ENCODE measurements at places on chromosomes 11 and 22.
A peak's percentile ranks its signal among the peaks of the same experiment; 100 is the strongest.

- no peak for DNase-seq
Observed at GRCh38 chr11:2290351-2290841, 11.3 kb downstream of the C11orf21 start.

DNA sequence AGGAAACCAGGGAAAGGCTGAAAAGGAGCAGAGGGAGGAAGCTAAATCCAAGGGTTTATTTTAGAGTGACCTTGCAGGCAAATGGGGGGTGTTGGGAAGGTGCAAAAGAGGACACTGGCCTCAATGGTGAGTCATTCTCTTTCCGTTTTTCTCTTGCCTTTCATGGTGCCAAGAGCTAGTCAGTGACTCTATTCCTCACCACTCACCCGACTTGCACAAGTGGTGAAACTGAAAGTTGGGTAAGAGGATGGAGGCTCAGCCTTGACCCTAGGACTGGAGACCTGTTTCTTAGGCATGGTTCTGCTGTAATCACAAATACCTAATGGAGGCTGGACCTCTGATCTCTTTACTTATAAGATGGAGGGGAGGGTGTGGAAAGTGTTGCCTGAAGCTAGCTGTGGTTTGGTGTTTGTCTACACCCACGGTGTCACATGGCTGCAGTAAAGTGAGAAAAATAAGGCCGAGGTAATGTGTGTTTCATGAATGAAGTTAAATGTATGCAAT lies 67.3 kb upstream of the CREB3L1 start:
- DNase-seq: peak; percentile 17

- no peak for DNase-seq
Observed at GRCh38 chr11:18844753-18845367, 53.3 kb upstream of the PTPN5 start.

DNA sequence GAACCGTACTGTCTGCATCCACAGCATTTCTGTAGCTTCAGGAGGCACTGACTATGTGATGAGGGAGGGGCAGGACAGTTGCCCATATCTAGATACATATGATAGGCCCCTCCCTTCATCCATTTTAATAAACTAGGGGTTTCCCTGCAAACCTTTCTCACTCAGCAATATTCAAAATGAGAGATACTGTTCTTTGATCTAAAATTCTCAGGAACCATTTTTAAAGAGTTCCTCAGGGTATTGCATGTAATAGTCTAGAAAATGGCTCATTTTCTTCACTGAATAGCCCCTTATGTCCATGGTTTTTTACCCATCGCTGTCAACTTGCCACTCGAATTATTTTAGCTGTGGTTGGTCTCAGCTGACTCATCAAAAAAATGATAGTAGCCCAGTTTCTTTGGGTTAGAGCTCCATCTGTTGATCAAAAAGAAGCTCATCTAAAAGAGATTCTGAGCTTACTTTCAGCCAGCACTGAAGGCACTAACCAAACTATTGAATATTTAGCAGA lies 37.0 kb upstream of the DNAJB7 start:
- no peak for DNase-seq

- DNase-seq: no peak
Observed at GRCh38 chr11:62823677-62824076, 8.2 kb downstream of the STX5 start.

GRCh38 chr11:67298786-67299185 lies 4.5 kb upstream of the SSH3 start:
- no peak for DNase-seq

DNA sequence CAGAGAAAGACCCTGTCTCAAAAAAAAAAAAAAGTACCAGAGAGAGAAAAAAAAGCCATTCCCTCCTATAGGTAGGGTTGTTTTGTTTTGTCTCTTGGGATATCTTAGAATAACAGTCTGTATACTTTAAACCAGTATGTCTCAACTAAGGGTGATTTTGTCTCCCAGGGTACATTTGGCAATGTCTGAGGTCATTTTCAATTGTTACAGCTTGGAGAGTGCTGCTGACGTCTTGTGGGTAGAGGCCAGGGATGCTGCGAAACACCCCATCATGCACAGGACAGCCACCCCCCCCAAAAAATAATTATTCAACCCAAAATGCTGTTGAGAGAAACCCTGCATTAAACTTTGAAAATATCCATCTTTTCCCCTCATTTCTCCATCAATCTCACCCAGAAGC lies 56.1 kb upstream of the CRTAM start:
- no peak for DNase-seq

- peak; percentile 23 for DNase-seq
Observed at GRCh38 chr22:38114484-38115398, 4.3 kb upstream of the BAIAP2L2 start.

- no peak for DNase-seq
Observed at GRCh38 chr11:112961751-112962578, 745 bp downstream of the NCAM1 start.

DNA sequence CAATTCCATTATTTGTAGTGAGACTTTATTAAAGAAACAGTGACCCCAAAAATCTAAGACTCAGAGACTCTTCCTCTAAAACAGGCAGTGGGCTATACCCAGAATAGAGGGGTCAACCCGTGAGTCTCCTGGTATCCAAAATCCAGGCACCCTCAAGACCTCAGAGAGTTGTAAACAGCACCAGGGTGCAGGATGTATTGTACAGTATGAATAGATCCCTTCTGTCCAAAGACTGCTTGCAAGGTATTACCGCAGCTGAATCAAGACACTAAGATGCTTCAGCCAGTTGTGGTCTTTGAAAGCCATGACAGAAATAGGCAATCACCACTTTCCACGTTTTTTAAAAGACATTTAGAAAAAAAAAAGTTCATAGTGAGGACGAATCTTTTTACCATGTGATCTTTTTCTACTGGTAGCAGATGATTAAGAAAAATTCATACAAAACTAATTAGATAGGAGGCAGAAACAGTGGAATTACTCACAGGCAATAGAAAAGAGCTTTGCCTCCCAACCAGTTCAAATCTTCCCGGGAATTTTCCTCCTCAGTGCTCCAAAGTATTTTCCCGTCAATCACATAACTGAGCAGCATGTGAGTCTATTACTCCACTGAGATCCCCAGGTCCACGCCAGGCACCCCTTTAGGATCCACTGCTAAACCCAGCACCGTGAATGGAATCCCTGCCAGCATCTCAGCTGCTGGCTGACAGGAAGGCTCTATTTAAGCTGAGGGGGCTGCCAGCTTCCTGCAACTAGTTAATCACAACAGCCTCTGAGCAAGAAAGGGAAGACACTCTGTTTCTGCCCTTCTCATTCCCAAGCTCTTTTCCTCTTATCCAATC lies 113.1 kb downstream of the ETS1 start:
- no peak for DNase-seq

- DNase-seq: no peak
Observed at GRCh38 chr11:75400146-75400865, 988 bp downstream of the RPS3 start.

- DNase-seq: no peak
Observed at GRCh38 chr22:46361826-46362202, 26.3 kb downstream of the TRMU start.

GRCh38 chr11:134261626-134262488 lies 8.5 kb downstream of the ACAD8 start:
- no peak for DNase-seq

DNA sequence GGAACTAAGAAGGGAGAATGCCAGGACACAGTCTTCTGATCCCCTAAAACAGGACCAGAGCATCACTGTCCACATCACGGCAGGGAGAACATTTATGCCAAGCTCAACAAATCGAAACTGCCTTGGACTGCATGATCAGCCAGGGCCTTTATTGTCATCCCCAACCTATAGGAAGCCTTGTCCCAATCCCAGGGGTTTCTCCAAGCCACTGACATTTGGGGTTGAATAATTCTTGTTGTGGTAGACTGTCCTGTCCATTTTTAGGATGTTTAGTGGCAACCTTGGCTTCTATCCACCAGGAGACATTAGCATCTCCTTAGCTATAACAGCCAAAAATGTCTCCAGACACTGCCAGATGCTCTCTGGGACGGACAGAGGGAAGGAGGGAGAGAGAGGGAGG lies 37.1 kb downstream of the RPL27A start:
- DNase-seq: no peak

GRCh38 chr11:33500861-33501479 lies 199.7 kb downstream of the C11orf91 start:
- no peak for DNase-seq

GRCh38 chr11:115720602-115721245 lies 216.5 kb upstream of the CADM1 start:
- no peak for DNase-seq

GRCh38 chr11:105975128-105975527 lies 46.9 kb downstream of the MSANTD4 start:
- no peak for DNase-seq

GRCh38 chr11:72524711-72525110 lies 90.4 kb upstream of the CLPB start:
- no peak for DNase-seq

- no peak for DNase-seq
Observed at GRCh38 chr11:59289356-59290181, 69.1 kb upstream of the OR5AN1 start.

DNA sequence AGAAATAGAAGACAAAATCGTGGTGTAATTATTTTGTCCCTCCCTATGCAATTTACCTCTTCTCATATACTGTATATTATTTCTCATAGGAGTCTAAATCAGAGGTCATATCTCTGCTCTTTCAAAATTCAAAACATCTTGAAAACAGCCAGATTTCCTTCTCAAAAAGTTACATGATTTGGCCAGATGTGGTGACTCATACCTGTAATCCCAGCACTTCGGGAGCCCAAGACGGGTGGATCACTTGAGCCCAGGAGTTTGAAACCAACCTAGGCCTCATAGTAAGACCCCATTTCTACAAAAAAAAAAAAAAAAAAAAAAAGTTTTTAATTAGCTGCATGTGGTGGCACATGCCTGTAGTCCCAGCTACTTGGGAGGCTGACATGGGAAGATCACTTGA lies 29.0 kb upstream of the DNAJB7 start:
- no peak for DNase-seq

DNA sequence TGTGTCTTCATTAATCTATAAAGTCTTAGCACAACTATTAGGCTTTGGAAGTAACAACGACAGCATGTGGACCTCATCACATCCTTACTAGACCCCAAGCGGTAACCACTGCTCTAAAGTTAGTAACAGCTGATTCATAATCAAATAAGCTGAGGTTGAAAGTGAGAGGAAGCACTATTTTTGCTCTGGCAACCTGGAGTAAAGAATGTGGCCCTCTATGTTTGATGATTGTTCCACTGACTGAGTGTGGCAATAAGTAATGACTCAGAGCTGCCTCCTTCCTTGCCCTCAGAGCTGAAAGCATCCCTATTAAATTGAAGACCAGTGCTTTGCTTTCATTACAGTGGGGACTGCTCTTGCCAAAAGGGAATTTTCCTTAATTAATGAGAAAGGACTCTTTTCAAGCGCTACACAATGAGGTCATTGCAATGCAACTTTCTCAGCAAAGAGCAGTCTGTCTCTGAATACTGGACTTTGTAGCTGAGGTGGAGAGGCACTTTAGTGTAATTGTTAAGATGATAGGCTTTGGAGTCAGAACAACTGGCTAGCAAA lies 906.1 kb upstream of the RAG2 start:
- DNase-seq: peak; percentile 66

DNA sequence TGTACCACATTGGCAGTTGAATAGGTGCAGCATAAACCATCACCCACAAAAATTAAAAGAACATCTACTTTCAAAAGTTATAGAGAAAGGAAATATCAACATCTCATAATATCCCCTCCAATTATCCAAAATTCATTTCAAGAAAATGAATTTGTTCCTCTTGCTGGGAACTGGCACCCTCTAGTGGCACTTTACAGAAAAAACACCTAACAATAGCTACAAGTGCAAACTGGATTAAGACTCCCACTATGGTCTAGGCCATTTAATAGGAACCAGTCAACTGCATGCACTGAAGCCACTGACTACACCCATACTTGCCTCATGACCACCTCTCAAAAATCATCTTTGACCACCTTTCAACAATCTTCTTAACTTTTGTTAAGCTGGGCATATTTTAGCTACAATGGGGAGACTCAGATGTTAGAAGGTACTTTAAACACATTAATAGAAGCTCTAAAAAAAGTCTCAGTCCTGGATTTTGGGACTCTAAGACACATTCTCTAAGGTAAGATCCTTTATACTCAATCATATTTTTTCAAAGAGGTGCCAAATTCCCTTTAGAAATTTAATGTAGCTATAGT lies 17.3 kb downstream of the TRAF6 start:
- no peak for DNase-seq

GRCh38 chr11:26700574-26701235 lies 21.2 kb downstream of the SLC5A12 start:
- DNase-seq: no peak

- no peak for DNase-seq
Observed at GRCh38 chr11:114058871-114059277, 637 bp upstream of the ZBTB16 start.

DNA sequence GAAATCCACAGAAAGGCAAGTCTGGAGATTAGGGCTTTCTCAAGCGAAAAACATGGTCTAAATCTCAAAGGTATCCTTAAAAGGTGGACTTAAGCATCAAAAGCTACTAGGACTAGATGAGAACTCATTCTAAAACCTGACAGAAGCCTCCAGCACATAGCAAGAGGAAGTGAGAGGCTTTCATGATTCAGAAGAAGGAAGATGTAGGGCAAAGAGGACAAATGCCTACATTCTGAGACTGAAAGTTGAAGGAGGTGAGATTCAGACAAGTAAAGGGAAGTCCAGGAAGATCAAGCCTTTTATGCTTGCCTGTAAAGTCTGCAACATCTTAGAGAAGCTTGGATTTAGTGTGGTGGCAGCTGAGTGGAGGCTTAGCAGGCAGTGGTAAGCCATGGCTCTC lies 98.9 kb downstream of the PGR start:
- no peak for DNase-seq

DNA sequence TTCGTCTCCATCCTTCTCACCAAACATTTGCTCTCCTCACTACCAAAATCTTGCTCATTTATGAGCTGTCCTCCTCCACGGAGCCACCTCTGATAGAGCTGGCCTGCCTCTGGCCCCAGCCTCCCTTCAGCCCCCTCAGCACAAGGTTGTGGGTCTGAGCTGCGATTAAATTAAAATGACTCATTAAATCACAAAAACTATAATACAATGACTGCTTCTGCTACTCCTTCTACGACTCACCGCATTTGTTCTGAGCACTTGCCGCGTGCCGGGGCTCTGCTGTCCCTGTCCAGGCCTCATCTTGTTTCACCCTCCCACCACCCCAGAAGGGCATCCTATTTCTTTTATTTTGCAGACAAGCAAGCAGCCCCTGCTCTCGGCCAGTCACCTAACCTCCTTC lies 49.2 kb upstream of the TIMP3 start:
- DNase-seq: no peak

DNA sequence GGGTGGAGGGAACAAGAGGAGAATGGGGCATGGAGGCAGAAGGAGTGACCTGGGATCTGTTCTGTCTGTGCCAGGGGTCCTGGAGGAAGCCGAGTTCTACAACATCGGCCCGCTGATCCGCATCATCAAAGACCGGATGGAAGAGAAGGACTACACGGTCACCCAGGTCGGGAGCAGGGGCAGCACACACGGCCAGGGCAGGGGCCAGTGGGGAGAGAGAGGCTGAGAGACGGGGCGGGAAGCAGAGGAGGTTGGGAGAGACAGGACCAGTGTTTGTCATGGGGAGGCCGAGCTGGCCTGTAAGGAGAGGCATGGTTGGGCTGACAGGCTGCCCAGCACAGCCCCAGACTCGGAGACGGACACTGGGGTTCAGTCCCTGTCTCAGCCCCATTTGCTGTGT lies 4.7 kb downstream of the KCTD17 start:
- no peak for DNase-seq
